Thymus (tissue), 14 donors: ENCODE measurements at places on chromosomes 5 and 9.
A peak's percentile ranks its signal among the peaks of the same experiment; 100 is the strongest.

DNA sequence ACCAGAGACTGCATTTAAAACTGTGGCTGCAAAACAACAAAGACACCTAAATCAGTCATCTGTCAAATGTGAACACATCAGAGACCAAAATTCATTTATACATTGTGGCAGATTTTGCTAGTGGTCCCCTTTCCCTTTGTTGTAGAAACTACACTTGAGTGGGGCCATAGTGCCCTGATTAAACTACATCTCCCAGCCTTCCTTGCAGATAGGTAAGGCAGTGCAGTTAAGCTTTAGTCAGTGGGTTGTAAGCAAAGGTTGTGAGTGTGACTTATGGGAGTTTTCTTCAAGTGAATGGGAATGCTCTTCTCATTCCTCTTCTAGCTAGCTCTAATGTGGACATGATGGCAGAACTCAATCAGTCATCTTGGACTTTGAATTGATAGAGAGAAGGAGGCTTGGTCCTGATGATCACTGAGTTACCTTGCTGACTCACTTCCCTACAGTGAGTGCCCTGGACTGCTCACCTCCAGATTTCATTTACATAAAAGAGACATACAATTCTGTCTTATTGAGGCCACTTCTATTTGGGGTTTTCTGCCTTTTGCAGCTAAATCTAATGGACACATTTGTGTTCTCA is 35.2 kb upstream of the SPARC start:
- DNase-seq: no peak

DNA sequence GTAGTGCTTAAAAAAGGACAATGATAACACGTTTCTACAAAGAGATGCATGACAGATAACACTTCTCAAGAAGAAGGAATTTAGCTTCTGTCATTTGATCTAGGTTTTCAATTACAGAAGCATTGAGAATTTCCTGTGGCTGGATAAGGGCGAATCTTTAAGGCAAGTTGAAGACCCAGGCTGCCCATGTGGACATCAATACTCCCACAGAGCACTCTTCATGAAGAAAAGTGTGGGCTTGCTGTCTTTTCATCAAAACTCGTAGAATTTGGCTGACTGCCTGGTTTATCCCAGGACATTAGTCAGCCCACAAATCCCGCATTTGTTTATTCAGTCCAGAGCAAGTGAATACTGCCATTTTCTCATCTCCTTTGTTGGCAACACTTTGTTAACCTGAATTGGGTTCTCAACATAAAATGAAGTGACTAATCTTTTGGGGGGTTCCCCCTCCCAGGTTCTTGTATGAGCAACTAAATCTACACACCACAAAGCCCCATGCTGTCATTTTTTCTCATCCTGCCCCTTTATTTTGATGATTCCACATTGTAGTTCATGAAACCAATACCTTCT is 43.4 kb upstream of the CDKN2B start:
- DNase-seq: no peak

GRCh38 chr5:58544926-58545325 is 37.9 kb upstream of the RAB3C start:
- no peak for DNase-seq

- no peak for DNase-seq
Observed at GRCh38 chr9:121744002-121744686, 92.7 kb downstream of the DAB2IP start.

- DNase-seq: no peak
Observed at GRCh38 chr9:34562135-34562745, 27.3 kb downstream of the CNTFR start.

DNA sequence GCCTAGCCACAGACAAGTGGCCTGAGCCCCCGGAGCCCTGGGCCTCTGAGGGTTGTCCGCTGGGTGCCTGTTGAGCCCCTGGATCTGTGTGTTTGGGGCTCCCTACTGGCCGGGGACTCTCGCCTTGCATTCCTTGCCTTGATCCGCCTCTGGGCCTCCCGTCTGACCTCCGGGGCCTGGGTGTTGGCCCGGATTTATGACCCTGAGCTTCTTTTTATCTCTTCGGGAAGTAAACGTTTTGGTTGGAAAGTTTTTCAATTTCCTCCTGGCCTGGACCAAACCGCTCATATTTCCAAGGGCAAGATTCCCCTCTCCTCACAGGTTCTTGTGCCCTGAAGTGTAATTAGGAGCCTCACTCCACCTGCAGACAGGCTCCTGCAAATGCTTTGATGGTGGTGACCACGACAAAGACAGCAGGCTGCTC is 69.3 kb upstream of the EGFLAM start:
- no peak for DNase-seq

DNA sequence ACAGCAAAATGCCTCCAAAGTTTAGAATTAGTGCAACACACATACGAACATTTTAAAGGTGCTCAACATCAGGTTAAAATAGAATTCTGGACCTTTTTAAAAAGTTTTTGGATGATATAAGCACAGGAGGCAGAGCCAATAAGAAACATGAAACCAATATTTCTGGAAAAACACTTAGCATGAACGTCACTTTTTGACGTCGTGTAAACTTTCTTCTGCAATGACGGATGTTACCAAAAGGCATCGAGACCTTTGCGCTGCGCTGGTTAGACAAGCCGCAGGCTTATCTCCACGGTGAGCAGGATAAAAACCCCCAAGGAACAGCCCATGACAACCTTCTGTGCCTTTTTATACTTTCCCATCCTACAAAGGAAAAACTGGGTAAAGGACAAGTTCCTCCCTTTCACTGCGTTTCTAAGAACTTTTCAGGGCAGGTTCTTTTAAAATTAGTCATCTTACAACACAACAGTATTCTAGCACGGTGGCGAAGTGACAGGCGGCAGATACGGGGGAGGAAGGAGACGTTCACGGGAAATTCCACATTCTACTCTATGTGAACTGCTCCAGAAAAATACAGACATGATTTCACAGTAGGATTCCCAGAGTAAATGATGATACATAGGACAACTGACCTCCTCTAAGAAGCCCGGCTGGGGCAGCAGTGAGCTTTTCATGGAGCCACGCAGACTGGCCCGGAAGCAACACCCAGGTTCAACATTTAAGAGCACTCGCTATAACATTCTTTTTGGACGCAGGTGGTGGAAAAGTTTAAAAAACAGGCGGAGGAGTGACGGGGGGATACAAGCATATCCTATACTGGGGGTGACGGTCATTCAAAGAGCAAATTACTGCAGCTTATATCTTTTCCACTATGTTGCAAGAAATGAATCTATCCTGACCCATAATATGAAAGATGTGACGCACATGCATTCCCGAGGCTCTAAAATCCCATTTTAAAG is 52.4 kb downstream of the USP20 start:
- DNase-seq: no peak

- no peak for DNase-seq
Observed at GRCh38 chr5:118491351-118491750, 497.0 kb downstream of the DTWD2 start.

DNA sequence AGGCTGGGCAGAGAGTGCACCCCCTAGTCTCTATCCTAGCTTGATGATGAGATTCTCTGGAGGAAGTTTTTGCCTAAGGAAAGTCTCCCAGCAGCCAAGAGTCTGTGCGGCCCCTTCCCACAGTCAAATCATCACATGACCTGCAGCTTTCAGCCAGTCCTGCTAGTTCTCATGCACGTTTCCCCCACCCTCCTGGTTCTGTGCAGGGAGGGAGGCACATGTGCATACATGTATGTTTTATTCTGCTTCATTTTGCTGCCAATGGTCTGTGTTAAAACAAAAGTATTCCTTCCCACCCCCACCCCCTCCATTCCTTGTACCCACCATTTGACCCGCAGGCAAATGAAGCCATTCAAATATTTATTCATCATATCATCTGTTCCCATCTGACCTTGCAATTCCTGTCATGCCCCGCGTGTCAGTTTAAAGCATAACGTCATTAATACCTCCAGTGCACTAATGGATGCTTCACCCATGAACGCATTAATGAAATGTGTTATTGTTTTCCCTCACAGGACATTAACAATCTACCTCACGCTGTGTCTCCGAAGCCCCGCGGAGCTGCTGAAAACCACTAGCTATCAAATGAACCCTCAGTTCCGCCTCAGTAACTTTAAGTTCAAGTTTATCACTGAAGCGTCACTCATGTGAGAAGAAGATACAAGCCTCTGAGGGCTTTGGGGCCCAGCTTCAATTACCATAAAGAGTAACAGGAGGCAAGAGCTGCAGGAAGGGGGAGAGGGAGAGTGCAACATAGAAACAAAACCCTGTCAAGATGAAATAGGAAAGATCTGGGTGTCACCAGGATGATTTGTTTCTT is 139.6 kb downstream of the RASEF start:
- DNase-seq: no peak

DNA sequence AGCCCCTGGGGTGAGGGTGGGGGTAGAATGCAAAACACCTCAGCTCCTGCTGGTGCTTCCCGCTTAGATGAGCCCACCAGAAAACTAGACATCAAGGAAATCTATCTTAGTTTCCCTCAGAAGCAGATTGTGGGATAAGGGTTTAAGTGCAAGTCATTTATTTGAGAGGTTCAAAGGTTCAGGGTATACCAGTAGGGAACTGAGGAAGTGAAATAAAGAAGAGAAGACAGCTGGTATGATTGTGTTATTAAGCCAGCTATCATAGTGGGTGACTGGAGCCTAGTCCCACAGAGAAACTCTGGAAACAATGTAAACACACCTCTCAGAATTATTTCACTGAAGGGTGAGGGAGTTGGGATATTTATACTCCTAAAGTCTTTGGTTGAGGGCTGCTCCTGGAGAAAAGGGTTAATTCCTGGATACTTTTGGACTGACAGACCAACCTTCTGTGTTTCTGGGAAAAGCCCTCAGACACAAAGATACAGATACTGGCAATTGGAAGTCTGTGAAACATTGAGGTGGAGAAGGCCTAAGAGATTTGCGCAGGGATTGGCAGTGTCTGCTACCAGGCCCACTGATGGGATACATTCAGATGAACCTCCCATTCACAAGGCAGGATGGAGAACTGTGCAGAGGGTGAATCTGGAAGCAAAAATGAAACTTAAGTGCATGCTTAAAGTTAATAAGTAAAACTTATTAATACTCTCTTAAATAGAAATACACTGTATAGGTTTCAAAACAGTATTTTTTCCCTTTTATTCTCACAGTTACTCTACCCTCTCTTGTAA is 6.4 kb upstream of the DCTN4 start:
- DNase-seq: no peak

GRCh38 chr9:19485193-19485592 is 76.4 kb downstream of the ACER2 start:
- no peak for DNase-seq

DNA sequence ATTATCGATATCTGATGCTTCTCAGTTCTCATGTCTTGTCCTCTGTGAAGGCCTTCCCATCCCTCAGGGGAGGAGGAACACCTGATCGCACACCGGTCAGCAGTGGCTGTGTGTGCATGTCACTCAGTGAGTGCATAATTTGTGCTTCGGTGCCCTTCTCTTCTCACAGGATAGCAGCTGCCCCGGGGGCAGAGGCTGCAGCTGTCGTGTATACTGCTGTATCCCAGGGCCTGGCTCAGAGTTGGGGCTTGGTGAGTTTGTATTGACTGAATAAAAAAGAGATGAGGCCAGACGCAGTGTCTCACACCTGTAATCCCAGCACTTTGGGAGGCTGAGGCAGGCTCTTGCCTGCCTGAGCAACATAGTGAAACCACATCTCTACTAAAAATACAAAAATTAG is 49.7 kb upstream of the NCS1 start:
- DNase-seq: no peak

DNA sequence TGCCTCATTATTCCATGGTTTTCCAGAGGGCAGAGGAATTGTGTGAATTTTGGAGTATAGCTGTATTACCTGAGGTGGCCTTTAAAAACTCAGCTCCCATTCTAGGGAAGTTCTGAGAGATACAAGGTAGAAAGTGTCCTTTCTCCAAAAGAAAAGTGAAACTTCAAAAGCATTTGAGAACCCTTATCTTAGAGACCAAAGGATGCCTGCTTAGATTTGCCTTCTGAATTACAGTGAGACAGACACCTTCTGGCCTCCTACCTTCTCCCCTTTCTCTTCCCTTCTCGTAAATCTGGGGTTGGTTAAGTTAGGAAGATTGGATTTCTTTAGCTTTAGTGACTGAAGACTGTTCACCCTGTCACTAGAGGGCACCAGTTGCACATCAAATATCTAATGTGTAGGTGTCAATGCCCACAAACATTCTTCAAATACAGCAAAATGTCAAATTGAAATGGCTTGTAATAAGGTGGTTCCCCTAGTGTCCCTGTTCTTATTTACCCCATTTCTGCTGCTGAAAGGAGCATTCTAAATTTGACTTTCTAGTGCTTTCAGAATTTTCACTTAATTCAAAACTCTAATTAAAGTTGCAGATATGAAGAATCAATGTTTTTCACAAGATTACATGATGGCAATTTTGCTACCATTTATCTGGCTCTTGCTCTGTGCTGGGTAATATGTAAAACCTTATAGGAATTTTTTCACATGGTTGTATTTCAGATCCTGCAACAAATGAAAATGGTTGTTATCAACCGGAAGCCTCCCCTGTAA is 46.7 kb downstream of the PRRC1 start:
- DNase-seq: peak; percentile 61

GRCh38 chr9:124149992-124150391 is 107.8 kb upstream of the NEK6 start:
- no peak for DNase-seq

DNA sequence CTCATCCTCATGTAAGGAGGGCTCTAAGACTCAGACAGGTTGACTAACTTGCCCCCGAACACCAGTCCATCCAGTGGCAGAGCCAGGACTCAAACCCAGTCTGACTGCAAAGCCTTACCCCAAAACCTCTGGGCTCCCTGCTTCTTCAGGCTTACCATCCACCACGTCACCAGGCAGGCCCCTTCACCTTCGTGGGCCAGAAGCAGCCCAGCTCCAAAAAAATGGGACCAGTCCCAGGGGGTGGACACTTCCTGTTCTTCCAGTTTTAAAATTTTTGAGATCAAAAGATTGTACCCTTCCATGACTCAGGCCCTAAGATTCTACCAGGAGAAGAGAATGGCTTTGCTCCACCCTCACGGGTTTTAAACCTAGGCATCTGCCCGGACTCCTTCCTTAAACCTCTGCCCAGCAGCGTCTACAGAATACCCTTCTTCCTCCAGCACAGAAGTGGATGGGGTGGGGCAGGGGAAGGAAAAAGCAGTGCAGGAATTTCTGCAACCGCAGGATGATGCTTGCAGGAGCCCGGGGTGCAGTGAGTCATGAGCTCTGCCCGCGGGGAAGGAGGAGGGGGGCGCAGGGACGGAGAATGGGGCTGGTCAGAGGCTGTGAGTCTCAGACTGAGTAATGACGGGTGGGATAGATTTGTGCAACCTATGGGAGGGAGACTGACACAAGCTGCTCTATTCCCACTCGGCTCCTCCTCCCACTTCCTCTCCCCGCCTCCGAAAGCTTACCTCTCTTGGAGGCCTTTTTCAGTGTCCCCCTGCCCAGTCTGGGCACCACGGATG is 50.4 kb upstream of the STXBP1 start:
- no peak for DNase-seq
